ENCODE measurements at places on chromosomes 6 and 20.
A peak's percentile ranks its signal among the peaks of the same experiment; 100 is the strongest.

GRCh38 chr6:107121964-107122495 lies 6.7 kb upstream of the BEND3 start:
- H3K27me3 ChIP-seq, result peaks cover 10% of the 10 kb centered on the region
- no peak overlapping the region for H3K4me3 ChIP-seq
- DNase-seq, result no peak
- no peaks in the 10 kb centered on the region for H3K36me3 ChIP-seq
- H3K4me1 ChIP-seq, result no peaks in the 10 kb centered on the region
- H3K27ac ChIP-seq, result no peak overlapping the region

DNA sequence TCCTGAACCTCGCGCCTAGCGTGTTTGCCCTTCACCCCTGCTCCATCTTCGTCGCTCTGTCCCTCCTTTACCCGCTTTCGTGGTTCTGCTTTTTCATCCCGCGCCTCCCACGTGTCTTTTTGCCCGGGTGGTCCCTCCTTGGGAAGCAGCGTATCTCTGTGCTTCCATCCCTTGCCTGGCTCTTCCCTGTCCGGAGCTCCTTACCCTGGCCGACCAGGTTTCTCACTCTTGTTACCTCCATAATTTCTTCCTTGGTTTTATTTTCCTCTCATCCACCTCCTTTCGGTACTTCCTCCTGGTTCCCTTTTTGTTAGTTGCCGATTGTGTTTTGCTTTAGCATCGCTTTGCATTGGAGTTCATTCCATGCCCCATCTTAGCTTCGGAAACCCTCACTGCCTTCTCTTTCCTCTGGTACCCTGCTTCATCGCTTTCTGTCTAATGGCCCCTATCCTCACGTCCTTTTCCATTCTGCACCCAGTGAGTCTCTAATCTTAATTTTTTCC lies 735 bp downstream of the FAM135A start:
- H3K36me3 ChIP-seq, result no peaks in the 10 kb centered on the region

DNA sequence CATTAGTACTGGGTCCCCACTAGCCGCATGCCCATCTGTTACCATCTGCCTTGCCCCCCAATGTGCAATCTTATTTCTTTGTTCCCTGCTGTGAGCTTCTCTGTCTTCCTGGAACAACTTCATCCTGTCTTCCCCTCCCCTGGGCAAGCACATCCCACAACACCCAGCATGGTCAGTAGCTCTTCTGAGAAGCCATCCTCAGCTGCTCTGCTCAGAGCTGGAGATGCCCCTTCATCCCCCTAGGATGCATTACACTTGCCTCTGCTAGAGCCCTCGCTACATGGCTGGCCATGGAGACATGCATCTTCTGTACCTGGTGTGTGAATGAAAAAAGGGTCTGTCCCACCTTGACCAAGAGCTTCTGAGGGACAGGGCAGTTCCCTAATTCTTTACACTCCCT lies 141.2 kb downstream of the CDC5L start:
- H3K36me3 ChIP-seq, result no peaks in the 10 kb centered on the region
- H3K4me1 ChIP-seq, result no peaks in the 10 kb centered on the region
- H3K4me3 ChIP-seq, result no peak overlapping the region
- no peak overlapping the region for H3K27ac ChIP-seq
- no peak for DNase-seq

DNA sequence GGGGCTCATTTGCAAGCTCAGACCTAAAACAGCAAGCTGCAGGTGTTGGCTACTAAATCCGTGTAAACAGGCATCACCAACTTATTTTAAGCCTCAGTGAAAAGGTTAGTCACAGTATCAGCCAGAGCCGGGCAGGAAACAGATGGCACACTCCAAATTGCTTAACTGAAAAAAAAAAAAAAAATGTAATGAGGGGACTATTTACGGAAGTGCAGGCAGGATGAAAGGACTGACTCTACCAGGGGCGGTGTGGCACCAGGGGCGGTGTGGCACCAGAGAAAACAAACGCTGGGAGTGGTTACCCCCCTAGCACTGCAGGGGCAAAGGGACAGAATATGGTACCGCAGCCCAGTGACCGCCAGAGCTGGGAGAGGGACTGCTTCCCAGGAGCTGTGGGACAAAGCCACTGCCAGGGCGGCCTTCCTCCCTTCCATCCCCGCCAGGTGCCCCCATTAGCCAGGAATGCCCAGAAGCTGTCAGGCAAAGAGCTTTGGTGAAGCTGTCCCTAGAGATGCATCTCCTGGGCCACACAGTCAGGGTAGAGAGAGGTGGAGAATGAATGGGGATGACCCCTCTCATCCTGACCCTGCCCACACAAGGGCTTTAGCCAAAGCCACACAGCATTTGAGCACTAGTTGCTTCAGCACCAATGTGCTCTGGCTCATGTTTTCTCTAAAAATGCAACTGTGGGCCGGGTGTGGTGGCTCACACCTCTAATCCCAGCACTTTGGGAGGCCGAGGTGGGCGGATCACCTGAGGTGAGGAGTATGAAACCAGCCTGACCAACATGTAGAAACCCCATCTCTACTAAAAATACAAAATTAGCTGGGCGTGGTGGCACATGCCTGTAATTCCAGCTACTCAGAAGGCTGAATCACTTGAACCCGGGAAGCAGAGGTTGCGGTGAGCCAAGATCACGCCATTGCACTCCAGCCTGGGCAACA lies 39.6 kb upstream of the GFOD1 start:
- no peak overlapping the region for H3K27ac ChIP-seq
- peak; percentile 69 for DNase-seq
- H3K27me3 ChIP-seq, result no peaks in the 10 kb centered on the region
- H3K4me3 ChIP-seq, result no peak overlapping the region

GRCh38 chr6:111625461-111626391 lies 20.0 kb upstream of the TRAF3IP2 start:
- H3K27me3 ChIP-seq, result no peaks in the 10 kb centered on the region
- H3K4me1 ChIP-seq, result peaks cover 28% of the 10 kb centered on the region
- H3K4me3 ChIP-seq, result peak overlapping the region; percentile 59
- peak overlapping the region; percentile 9 for H3K27ac ChIP-seq
- DNase-seq, result peak; percentile 83

All from osteoblast (primary cell).